SW 1271 (cell line): ENCODE measurements at places on chromosomes 1 and 21.

GRCh38 chr1:153515504-153516394, 20.0 kb downstream of the S100A6 start:
- DNase-seq: no peak

- DNase-seq: no peak
Measured at GRCh38 chr1:164950541-164950986, 391.6 kb downstream of the PBX1 start.

DNA sequence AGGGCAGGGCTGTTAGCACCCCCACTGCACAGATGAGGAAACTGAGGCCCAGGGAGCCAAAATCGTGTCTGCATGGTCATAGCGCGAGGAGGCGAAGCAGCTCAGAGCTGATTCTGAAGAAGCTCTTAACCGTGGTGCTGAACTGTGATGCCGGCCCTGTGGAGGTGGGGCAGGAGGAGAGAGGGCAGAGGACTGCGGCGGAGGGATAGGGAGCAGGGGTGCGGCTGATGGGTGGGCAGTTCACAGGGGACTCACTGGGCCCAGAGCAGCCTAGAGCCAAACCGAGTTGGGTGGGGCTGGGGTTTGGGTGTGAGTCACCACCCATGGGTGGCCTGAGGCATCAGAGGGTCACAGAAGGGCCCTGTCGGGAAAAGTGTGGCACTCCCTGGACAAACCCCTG, 74.7 kb downstream of the RAP1GAP start:
- no peak for DNase-seq

- DNase-seq: peak; percentile 80
Measured at GRCh38 chr1:23103001-23103889, 65.4 kb downstream of the LUZP1 start.

GRCh38 chr1:30525971-30526651, 197.3 kb downstream of the MATN1 start:
- peak; percentile 56 for DNase-seq

DNA sequence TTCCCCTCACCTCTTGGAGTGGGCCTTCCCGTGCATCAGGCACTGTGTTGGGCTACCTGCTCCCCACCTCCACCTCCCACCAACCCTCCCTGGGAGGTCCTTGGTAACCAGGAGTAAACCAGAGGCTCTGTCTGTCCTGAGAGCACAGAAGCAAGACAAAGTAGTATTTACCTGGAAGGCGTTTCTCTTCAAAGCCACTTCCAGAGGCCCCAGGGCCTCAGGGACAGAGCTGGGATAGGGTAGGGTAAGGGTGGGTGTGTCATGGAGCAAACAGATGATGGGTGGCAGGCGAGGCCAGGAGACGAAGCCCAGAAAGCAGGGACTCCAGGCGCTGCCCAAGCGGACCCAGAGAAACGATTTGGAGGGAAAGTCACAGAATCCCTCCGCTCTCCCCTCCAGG, 77.2 kb upstream of the TARDBP start:
- DNase-seq: no peak

DNA sequence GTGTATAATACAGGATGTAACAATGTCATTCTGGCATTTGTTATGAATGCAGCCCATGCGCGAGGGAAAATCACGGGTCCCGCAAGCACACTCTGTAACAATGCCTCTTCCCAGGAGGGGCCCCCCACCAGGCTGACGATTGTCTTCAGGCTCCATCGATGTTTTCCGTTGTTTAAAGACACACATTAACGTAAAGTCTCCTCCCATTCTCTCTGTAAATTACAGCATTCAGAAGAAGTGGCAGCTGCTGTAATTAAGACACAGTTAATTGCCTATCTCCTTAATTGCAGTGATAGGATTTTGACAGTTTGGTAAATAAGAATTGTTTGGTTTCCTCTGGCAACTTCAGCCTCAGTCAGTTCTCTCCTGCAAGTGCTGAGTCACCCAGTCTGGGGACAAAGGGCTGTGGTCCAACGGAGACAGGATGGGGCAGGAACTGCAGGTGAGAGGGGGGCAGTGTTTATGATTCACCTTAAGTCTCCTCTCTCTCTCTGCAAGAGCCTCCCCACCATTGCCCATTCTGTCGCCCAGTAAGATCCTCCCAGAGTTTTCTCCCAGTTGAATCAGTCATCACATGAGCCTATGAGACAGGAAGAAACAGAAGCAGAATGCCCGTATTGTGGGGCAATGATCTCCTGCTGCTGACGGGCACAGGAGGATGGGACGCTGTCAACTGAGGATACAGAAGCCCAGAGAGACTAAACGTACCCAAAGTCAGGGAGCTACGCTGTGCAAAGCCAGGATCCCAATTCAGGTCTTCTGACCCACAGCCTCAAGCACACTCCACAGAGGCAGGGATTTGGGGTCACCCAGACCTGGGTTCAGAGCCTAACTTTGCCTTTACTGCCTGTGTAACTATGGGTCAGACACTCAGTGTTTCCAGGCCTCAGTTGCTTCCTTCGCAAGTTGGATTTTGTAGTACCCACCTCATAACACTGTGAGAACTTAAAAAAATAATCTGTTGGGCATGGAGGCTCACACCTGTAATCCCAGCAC, 110.0 kb downstream of the ADSS2 start:
- DNase-seq: no peak

DNA sequence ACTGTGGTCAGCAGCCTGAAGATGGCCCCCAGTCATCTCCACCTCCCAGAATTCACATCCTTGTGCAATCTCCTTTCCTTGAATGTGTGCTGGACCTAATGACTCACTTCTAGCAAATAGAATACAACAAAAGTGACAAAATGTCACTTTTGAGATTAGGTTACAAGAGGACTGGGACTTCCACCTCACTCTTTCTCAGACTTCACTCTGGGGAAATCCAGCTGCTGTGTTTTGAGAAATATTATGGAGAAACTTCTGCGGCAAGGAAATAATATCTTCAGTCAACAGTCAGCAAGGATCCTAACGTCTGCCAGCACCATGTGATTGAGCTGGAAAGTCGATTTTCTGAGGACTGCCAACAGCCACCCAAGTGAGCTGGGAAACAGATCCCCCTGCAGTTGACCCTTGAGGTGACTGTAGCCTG, 70.5 kb upstream of the GADD45A start:
- no peak for DNase-seq

DNA sequence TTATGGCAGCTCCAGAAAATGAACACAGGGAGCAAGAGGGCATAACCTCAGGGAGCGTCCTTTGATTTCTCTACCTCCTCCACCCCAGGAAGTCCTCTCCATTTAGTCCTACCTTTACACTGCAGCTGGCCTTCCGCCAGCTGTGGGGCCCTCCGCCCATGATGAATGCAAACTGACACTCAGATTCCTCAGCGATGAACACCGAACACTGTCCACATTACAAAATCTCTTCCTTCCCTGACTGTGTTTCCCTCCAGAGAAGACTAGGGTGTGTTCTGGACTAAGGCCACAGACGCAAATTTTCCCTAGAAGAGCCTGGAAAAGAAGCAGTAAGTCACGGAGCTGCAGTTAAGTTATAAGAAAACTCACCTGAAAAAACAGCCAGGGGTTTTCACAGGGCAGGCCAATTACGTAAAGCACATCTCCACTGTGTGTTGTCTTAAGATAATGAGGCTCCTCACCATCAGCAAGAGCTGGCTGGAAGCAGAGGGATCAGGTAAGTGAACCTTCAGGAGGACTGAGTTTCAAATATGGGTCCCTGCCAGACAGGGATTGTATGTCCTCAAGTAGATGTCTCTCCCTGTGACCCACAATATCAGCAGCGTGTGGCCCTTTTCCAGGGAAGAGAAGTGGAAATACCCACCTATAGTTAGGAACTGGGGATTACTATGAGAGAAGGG, 46.3 kb upstream of the ATP1B1 start:
- no peak for DNase-seq

GRCh38 chr1:109322974-109323373, 16.2 kb upstream of the MYBPHL start:
- DNase-seq: no peak

DNA sequence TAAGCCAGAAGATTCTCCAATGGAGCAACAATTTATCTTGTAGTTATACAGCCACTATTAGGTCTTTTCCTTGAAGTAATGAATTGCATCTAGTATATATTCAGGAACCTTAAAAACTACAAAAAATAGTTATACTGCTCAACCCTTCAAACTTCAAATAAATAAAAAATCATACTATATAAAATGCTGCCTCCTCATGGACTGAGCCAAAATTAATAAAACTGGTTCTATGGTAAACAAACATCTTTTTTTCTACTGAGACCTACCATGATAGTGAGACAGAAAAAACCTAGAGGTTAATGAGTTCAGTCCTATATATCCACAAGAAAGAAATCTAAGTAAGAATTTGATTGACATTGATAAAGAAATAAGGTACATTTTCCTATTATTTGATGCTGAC, 67.7 kb downstream of the GPATCH2 start:
- no peak for DNase-seq

GRCh38 chr1:215623162-215623561, 56.1 kb downstream of the KCTD3 start:
- no peak for DNase-seq

DNA sequence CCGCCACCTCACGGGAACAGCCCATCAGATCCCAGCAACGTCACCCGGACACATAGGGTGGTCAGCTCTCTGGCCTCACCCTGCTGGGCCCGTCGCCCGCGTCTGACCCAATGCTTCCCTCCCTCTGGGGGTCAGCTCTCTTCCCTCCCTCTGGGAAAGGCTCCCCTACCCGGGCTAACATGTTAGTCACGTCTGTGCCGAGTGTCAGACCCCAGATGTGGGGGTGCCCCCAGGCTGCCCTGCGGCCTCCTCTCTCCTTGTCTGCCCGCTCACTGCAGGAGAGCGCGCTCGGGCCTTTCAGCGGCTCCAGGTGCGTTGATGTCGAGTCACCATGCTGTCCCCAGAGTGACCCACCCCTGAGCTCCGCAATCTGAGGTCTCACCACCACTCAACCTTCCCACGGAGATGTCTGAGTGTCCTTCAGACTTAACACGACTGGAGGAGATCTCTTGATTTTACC, 34.3 kb downstream of the SLC37A1 start:
- DNase-seq: no peak
